ENCODE measurements at places on chromosomes 1 and 21. TPM values are rescaled to one million over a fixed set of nuclear protein-coding genes. Genes with fewer than 3 reads are reported as not detected.

The FAM3B gene
- total RNA-seq = not detected

The TRNP1 gene
- 169 TPM for total RNA-seq

- no peak for DNase-seq
These were observed 123.5 kb upstream of the MAGI3 start for GRCh38 chr1:113266788-113267187.

DNA sequence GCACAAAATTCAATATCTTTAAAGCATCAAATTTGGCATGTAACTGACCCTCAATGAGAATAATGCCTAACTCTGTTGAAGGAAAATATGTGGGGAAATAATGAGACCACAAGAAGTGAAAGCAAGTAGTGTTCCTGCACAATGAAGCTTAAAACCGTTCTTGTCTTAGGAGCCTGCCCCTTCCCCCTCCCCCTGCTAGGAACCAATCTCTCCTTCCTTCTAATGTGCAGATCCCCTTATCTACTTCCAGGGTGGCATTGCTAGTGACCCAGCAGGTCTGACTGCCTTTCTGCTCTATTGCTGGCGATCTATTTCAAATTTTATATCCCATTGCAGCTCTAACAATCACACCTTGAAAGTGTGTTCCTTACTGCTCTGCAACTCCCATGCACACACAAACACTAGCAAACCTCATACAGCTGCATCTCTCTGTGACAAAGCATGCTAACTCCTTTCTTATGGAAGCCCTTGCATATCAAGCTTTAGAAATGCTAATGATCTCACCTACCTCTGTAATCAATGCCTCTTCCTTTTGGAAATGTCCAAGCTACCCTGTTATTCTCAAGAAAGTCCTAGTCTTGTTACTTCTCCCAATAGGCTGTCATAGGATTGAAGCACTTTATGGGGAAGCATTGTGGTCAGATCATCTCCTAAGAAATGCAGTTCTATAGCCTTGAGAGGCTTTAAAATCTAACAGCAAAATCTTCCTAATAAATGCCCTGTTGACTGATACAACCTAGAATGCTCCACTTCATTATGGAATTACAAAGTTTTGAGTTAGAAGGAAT, 26.5 kb downstream of the BCL9 start:
- DNase-seq = no peak
